ENCODE measurements at places on chromosomes 5 and 9.

DNA sequence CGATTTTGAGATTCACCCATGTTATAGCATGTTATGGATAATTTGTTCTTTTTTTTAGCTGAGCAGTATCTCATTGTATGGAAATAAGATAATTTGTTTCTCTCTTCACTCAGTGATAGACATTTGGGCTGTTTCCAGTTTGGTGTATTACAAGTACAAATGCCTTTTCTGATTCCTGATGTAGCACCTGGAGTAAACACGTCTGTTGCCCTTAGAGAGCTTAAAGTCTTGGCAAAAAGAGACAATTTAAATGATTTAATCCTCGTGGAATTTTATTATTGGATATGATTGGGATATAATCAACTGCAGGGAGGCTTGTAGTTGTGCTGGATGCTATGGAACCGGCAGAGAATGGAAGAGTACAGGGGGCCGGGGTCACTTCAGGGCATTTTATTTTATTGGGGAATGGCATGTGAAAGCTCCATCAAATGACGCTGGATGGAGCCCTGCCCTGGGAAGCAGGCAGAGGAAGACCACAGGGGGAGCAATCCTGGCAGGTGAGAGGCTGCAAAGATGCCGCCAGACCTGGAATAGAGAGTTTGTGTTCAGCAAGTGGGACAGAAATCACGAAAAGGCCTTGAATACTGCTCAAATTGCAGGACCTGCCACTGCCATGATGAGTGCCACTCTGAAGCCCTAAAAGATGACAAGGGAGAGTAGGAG is 31.0 kb upstream of the TGFBI start:
- DNase-seq: no peak

GRCh38 chr5:19104948-19105347 is 883.1 kb downstream of the CDH18 start:
- no peak for DNase-seq

DNA sequence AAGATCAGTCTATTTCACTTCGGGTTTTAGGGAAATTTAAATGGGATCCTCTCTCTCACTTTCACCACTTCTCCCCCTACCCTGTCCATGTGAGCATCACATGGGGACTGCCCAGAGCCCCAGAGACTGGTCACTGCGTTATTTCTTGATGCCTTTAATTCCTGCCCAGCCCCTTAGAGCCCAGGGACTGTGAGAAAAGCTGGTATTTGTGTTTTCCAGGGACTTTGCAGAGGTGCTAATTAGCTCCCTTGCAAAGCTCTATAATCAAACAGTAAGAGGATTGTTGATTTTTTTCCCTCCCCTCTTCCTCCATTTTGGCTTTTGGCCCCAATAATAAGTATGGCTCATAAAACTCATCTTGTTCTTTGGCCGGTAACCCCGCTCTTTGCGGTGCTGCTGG is 35.6 kb downstream of the NTRK2 start:
- no peak for DNase-seq

DNA sequence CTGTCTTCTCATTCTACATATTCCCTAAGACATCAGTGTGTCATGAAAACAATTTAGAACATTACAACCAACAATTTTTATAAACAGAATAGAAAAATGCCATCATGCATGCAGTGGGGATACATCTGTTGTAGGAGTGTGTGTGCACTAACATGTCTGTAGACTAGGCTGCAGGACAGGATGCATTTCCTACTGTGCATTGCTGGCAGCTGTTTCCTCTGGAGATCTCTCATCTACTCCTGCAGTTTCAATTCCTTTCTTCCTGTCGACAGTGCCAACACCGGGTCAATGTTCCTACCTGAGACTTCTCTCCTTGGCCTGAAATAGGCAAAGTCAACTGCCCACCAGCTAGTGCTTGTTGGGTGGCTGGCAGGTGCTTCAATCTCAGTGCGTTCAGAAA is 69.8 kb downstream of the ANKH start:
- DNase-seq: no peak

DNA sequence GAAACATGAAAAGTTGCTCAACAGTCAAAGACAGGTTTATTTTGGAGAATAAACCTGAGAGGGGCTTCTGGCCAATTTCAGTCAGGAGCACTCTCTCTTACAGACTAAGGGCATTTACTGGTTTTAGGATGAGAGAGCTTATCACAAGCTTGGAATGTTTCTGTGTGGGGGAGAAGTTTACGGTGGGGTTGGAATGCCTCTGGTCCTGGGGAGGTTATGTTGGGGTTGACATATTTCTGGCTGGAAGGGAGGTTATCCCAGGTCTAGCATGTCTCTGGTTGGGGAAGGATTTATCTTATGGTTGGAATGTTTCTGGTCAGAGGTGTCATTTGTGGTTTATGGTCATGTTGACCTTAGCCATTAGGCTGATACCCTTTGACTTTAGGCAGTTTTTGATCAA is 1867.3 kb downstream of the EFNA5 start:
- no peak for DNase-seq

DNA sequence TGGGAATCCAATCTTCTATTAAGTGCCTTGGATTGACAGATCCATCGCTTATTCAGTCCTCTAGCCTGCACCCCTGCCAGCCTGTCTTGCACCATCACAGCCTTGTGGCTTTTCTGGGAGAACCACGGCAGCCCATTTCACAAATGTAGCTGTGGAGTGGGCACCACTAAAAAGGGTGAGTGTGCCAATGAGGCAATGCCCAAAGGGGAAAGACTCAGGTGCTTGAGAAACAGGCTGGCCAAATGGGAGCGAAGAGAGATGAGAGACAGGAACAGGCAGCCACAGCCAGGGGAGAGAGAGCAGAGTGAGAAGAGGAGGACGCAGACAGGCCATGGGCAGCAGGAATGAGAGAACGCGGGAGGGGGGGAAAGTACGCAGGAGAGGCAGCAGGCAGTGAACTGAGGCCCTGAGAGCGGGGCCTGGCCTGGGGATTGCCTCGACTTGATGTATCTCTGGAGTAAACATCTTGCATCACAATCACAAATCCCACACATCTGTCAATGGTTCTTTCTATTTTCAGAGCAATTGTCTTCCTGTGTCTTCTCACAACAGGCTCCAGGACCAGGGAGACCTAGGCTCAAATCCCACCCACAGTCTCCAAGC is 173.1 kb downstream of the SYK start:
- DNase-seq: no peak

Data from stimulated activated naive CD8-positive, alpha-beta T cell treated with anti-CD3 and anti-CD28 coated beads, Interleukin-15, amount 100 ng/mL, for 72 hours (primary cell).